ENCODE measurements at places on chromosomes 5 and 9.

- DNase-seq: no peak
Measured at GRCh38 chr5:96257904-96258303, 175.1 kb downstream of the PCSK1 start.

- no peak for DNase-seq
Measured at GRCh38 chr5:35066260-35066795, 18.6 kb upstream of the AGXT2 start.

DNA sequence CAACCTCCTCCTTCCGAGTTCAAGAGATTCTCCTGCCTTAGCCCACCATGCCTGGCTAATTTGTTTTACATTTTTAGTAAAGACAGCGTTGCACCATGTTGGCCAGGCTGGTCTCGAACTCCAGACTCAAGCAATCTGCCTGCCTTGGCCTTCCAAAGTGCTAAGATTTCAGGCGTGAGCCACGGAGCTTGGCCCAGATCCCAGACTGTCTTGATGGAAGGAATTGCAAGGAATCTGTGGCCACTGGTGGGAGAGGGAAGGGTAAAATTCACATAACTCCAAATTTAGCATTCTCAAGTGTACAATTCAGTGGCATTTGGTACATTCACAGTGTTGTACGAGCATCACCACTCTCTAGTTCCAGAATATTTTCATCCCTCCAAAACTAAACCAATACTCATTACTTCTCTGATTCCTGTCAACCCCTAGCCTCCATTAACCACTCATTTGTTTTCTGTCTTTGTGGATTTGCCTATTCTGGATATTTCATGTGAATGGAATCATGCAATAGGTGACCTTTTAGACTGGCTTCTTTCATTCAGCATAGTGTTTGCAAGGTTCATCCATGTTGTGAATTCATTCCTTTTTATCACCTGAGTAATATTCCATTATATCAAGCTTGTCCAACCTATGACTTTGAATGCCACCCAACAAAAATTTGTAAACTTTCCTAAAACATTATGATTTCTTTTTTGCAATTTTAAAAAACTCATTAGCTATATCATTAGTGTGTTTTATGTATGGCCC lies 8.9 kb upstream of the MYO10 start:
- DNase-seq: peak; percentile 61

- DNase-seq: no peak
Measured at GRCh38 chr5:133667217-133667616, 54.9 kb upstream of the FSTL4 start.

GRCh38 chr5:33539212-33539611 lies 98.4 kb downstream of the TARS1 start:
- DNase-seq: no peak

DNA sequence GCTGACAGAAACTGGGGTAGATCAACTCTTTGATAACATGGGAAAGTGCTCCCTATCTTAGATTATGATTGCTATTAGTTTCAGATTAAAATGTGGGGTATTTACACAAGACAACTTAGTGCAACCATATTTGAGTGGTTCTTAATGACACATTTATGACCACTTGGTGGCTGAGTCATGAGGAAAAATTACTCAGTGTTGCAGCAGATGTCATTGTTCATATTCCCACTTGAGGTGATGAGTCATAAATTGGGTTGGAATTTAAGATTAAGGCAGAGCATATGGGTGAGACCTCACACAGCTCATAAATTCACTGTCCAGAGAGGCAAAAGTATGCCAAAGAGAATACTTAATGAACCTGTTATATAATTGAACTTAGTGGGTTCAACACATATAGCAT lies 408.3 kb downstream of the DMRT2 start:
- peak; percentile 71 for DNase-seq

GRCh38 chr9:134653259-134654009 lies 11.8 kb downstream of the COL5A1 start:
- no peak for DNase-seq

DNA sequence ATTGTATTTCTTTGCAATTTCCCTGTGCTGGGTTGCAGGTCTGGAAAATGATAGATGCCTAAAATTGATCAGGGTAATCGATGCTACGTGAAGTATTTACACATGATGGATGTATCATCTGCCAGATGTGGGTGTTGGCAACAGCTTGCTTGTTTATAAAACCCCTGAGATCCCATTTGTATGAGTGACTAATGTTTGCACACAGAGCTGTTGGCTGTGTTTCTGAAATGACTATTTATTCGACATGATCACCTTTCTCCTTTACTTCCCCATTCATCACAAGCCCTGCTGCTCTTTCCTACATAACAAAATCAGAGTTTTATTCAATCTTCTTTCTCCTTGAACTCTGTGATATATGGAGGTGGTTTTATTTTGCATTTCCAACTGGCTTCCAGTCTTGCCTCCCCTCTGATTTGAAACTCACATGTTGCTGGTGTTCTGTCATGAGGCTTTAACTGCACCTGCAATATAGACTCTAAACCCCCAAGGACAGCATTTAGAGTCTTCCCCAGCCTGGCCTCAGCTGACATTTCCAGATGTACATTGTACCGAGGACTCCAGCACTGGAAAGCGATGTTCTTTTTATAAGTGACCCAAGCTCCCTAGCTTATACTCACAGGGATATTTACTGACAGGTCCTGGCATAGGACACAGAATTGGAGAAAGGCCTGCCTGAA lies 50.7 kb upstream of the SHB start:
- DNase-seq: no peak

DNA sequence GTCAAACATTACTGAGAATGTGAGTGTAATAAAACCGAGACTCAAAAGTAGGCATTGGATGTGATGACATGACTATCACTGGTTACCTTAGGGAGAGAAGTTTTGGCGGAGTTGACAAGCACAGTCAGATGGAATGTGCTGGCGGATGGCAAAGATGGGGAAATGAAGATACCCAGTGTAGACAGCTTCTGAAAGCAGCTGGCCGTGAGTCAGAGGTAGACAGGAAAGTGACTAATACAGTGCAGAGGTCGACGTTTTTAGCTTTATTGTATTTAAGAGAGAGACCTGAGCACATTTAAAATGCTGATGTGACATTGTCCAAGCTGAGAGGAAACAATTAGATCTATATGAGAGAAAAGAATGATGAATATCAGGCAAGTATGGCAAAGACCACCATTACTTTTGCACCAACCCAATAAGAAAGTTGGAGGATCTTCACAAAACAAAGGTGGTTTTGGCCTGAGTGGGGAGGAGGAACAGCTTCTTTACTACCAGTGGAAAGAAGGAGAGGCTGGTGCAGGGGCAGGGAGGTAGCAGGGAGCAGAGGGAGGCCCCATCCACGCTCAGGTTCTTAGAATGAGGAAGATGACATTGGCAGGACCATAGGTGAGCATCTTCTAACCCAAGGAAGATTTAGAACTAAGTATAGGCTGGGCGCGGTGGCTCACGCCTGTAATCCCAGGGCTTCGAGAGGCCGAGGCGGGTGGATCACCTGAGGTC lies 36.7 kb upstream of the KCNIP1 start:
- peak; percentile 42 for DNase-seq

GRCh38 chr9:132069046-132069898 lies 10.4 kb downstream of the MED27 start:
- DNase-seq: no peak

DNA sequence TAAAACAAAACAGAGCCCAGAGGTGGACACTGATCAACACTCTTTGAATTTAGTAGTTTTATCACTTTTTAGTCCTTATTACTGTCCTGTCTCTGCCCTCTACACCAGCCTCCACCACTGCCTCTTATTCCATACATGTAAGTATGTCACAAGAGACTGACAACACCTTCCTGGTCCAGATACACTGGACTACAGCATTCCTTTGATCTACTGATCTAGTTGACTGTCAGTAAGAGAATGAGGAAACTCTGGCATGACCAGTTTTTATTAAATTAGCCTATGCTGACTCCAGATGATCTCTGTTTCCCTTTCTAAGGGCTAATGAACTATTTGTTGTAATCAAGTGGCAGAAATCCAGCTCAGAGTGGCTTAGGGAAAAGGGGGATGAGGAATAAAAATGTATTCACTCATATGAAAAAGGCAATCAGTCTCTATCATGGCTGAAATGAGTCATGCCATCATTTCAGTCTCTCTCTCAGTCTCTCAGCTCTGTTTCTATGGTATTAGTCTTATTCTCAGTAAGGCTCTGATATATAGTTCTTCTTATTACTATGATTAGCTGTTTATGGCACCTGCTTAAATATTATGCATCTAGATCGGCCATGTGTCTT lies 5.5 kb downstream of the ARHGEF37 start:
- DNase-seq: no peak

GRCh38 chr5:171927345-171927941 lies 79.0 kb downstream of the FBXW11 start:
- DNase-seq: no peak

DNA sequence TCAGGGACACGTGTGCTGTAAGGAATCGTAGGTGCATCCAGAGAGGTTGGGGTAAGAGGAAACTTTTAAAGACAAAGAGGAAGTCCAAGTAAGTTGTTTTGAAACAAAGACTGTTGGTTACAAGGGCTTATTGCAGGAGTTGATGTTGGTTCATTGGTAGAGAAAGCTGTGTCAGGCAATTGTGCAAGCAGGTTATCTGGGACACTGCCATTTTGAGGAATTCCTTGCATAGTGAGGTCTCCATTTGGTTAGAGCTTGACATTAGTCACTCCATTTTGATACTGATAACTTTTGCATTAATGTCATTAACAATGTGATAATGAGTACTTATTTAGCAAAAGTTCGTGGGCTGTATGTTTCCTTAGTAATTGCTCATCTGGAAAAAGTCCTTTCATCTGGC lies 24.9 kb downstream of the CNOT6 start:
- DNase-seq: no peak

DNA sequence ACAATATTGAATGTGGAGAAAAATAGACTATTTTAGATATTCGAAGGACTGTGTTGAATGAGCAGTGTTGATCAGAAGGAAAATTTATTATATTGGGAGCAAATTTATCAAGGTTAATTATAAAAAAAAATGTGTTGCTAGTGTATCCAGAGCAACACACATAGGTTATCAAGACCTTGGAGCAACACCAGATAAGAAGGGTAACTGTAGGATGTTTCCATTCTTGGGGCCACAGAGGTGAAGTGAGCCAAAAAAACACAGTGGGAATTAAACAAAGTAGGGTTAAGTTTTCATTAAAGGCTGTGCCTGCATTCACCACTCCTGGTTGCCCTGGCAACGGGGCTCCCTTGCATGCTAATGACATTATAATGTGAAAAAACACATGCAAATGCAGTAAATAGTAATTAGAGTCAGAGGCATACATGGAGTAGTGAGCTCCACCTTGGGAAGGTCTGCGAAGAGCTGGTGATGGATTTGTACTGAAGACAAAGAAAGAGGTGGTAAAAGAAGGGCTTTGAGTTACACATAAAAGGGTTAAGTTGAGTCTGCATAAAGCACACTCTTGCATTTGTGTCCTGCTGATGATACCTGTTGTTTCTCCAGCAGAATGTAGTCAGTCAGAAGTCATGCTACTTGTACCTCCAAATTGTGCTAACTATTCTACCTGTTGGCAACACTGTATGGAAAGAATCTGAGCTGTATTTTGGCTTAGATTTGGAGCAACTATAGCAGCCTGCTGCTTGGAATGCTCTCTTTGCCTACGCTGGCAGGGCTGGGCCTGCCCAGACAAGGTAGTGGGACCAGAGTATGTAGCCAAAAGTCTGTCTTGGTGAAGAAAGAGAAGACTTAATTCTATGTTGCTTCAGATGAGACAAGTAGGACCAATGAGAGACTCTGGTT lies 59.6 kb downstream of the ATG10 start:
- no peak for DNase-seq

- peak; percentile 40 for DNase-seq
Measured at GRCh38 chr5:132813599-132814502, 749 bp downstream of the SOWAHA start.

- no peak for DNase-seq
Measured at GRCh38 chr5:56638768-56639238, 176.5 kb upstream of the MAP3K1 start.

DNA sequence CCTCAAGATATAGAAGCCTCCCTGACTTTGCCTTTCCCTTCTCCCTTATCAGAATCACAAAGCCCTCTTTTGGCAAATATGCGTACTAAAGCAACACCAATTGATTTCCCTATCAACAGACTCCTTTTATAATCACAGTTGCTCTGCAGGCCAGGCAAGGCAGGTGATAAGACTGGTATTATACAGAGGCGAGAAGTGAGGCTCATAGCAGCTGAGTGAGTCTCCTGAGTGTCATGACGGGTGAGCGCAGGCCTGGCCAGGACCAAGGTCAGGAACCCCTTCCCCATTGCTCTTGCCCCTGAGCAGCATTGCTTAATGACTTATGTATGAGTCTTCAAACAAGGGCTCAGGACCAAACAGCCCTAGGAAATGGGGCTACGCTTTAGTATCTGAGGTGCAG lies 70.8 kb downstream of the FBXO38 start:
- DNase-seq: no peak

GRCh38 chr5:2311851-2312250 lies 429.1 kb upstream of the IRX4 start:
- DNase-seq: no peak

DNA sequence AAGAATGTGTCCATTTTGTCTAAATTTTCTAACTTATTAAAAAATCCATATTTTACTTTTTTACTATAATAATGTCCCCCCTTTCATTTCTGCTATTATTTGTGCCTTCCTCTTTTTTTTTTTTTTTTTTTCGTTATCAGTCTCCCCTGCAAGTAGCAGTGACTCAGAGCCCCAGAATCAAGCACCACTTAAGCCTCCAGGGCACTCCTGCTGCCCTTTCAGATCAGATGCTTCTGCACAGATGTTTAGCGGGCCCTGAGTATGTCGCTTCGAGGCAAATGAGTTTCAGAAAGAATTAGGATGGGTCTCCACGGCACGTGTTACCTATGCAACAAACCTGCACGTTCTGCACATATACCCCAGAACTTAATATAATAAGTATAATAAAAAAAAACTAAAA lies 11.7 kb downstream of the MED7 start:
- no peak for DNase-seq

- DNase-seq: no peak
Measured at GRCh38 chr5:175054243-175054642, 329.9 kb downstream of the MSX2 start.

DNA sequence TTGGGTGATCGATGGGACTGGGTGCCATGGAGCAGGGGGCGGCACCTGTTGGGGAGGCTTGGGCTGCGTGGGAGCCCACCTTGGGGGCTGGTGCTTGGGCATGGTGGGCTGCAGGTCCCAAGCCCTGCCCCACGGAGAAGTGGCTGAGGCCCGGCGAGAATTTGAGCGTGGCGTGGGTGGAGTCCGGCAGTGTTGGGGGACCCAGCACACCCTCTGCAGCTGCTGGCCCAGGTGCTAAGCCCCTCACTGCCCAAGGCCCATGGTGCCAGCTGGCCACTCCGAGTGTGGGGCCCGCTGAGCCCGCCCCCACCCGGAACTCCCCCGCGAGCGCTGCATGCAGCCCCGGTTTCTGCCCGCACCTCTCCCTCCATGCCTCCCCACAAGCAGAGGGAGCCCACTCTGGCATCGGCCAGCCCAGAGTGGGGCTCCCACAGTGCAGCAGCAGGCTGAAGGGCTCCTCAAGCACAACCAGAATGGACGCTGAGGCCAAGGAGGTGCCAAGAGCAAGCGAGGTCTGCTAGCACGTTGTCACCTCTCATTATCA lies 1178.6 kb upstream of the CDH10 start:
- no peak for DNase-seq

GRCh38 chr5:151675611-151676313 lies 11.0 kb downstream of the SPARC start:
- peak; percentile 51 for DNase-seq

- DNase-seq: no peak
Measured at GRCh38 chr9:65449423-65449822, 164.4 kb upstream of the FOXD4L5 start.

GRCh38 chr5:114448481-114448880 lies 86.6 kb downstream of the KCNN2 start:
- no peak for DNase-seq
